Activated naive CD8-positive, alpha-beta T cell treated with anti-CD3 and anti-CD28 coated beads, Interleukin-2, amount 10 ng/mL, durations not matched to agents 7 days and 5 days (primary cell): ENCODE measurements at places on chromosomes 7 and 10. TPM values are rescaled to one million over a fixed set of nuclear protein-coding genes. Genes with fewer than 3 reads are reported as not detected.

The TEX47 gene
- not detected for total RNA-seq

The TACC2 gene
- not detected for total RNA-seq

The CASTOR2 gene
- 3.1 TPM for total RNA-seq

DNA sequence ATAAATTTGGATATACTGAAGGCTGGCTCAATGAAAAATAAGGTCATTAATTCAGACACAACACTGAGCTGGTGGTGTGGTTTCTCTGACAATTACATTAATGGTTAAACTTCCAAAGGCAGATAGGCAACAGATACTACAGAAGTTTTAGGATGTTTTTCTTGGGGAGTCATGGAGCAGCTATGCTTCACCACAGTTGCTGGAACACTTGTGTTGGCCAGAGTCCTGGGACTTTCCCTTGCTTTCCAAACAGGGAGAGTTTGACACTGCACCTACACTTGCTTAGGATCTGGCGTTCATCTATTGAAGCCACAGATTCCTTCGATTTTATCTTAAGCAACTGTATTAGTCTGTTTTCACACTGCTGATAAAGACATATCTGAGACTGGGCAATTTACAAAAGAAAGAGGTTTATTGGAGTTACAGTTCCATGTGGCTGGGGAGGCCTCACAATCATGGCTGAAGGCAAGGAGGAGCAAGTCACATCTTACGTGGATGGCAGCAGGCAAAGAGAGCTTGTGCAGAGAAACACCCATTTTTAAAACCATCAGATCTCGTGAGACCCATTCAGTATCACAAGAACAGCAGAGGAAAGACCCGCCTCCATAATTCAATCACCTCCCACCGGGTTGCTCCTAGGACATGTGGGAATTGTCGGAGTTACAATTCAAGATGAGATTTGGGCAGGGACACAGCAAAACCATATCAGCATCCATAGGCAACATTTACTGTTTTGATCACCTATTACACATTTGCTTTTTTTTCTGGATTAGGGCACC is 27.8 kb upstream of the TMEM178B start:
- H3K27ac ChIP-seq = no peak overlapping the region
- H3K4me1 ChIP-seq = no peaks in the 10 kb centered on the region

DNA sequence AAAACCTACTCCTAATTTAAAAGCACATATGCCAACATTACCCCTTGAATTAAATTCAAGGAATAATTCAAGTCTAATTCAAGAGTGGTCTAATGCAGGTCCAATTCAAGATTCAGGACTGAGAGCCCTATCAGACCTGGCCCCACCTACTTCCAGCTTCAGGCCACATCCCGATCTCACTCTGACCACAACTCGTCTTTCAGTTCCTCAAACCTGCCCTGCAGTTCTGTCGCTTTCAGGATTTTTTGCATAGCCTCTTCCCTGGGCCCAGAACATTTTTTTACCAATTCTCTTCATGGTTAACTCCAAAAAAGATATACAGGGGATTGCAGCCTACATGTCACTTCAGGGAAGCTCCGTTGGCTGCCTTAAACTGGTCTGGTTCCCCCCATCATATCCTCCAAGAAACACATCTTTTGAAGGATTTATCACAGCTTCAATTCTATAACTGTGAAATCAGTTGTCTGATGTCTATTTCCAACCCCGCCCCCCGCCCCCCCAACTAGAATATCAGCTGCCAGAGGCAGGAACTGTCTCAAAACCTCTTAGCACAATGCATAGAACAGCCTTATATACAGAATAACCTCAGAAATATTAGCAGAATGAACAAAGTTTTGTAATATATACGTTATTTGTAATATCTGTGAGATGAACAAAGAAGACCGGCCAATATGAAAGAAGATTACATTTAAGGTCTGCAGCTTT is 20.8 kb downstream of the CCDC6 start:
- no peak for DNase-seq
- H3K4me3 ChIP-seq = peak overlapping the region; percentile 61
- peaks cover 59% of the 10 kb centered on the region for H3K4me1 ChIP-seq
- peaks cover 27% of the 10 kb centered on the region for H3K36me3 ChIP-seq
- H3K27ac ChIP-seq = peak overlapping the region; percentile 31

GRCh38 chr7:11193131-11193867 is 219.6 kb downstream of the PHF14 start:
- H3K36me3 ChIP-seq = no peaks in the 10 kb centered on the region
- peaks cover 28% of the 10 kb centered on the region for H3K27me3 ChIP-seq
- no peak for DNase-seq
- H3K4me1 ChIP-seq = peaks cover 3% of the 10 kb centered on the region
- peak overlapping the region; percentile 39 for H3K4me3 ChIP-seq

DNA sequence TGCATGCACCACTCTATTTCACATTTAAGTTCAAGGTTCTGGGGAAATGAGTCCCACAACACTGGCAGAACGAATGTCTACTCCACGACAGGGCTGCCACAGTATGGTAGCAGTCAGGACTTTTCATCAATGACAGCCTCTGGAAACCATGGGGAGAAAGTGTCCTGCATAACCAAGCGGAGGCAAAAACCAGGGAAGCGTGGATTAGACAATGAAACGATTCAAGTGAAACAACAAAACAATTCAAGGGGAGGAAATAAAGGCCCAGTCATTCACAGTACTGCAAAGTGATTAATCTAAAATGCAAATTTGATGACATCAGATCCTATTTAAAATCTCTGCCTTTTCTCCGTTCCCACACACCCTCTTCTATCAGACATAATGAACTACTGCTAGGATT is 168.2 kb downstream of the DPY19L1 start:
- H3K4me1 ChIP-seq = no peaks in the 10 kb centered on the region
- no peaks in the 10 kb centered on the region for H3K27me3 ChIP-seq
- no peak overlapping the region for H3K4me3 ChIP-seq
- H3K36me3 ChIP-seq = no peaks in the 10 kb centered on the region
- DNase-seq = no peak

GRCh38 chr10:60817398-60817805 is 39.1 kb downstream of the CDK1 start:
- no peaks in the 10 kb centered on the region for H3K4me1 ChIP-seq
- H3K4me3 ChIP-seq = no peak overlapping the region
- H3K27me3 ChIP-seq = peaks cover 2% of the 10 kb centered on the region
- H3K36me3 ChIP-seq = no peaks in the 10 kb centered on the region
- DNase-seq = no peak

GRCh38 chr7:74176555-74176954 is 2.4 kb downstream of the EIF4H start:
- H3K4me1 ChIP-seq = peaks cover 45% of the 10 kb centered on the region
- no peak for DNase-seq
- peak overlapping the region; percentile 72 for H3K4me3 ChIP-seq
- peaks cover 20% of the 10 kb centered on the region for H3K36me3 ChIP-seq

DNA sequence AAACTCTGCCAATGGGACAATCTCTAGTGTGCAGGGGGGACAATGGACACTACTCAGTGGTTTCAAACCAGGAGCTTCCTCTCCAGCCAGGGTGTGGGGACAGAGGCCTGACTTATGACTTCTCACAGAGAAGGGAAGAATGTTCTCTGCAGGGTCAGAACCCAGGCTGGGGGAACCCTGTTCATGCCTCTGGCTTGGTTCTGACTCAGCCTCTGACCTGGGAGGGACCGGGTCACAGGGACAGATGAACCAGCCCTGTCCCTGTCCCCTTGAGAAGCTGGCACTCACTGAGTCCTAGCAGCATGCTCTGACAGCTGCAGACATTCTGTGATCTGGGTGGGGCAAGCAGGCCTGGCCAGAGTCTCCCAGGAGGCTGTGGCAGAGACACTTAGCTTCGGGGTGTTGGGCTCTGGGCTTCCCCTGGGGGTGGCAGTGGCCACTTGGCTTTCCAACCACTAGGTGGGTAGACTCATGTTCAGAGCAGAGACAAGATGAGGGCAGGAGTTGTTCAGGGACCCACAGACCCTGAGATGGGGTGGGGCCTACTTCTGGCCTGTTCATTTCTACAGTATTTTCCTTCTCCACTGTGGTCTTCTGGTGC is 13.6 kb downstream of the TSPAN15 start:
- peaks cover 56% of the 10 kb centered on the region for H3K4me1 ChIP-seq
- H3K27me3 ChIP-seq = peaks cover under 1% of the 10 kb centered on the region
- H3K36me3 ChIP-seq = no peaks in the 10 kb centered on the region
- H3K27ac ChIP-seq = peak overlapping the region; percentile 81
- H3K4me3 ChIP-seq = peak overlapping the region; percentile 49
- peak; percentile 49 for DNase-seq

DNA sequence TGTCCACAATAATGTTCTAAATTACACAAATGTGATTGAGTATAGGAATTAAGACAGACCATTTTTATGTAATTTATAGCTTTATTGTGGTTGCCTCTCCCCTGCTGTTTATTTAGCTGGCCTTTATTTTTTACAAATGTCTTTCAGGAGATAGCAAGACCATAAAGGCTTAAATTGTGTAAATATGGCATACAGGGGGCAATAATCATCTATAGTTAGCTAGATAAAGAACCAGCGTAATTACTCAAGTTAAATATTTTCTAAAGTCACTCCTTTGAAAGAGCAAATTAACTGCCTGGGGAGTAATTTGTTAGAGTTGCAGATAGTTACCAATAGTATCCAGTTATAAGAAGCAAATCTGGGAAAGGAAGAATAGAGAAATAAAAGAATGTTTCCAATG is at the start of gene MALRD1:
MALRD1 (plus strand) TSS at position 313 of the 400 bp plus-strand sequence. CDS start 138 bp downstream, outside the sequence.
- H3K27ac ChIP-seq = no peak within 1 kb of the TSS
- H3K4me1 ChIP-seq = no peaks in the 10 kb centered on the region
- DNase-seq = no peak
- H3K36me3 ChIP-seq = no peaks in the 10 kb centered on the region

GRCh38 chr7:19369806-19370205 is 224.6 kb upstream of the FERD3L start:
- H3K36me3 ChIP-seq = no peaks in the 10 kb centered on the region
- H3K27ac ChIP-seq = no peak overlapping the region
- H3K27me3 ChIP-seq = no peaks in the 10 kb centered on the region
- no peaks in the 10 kb centered on the region for H3K4me1 ChIP-seq
- DNase-seq = no peak
- no peak overlapping the region for H3K4me3 ChIP-seq

GRCh38 chr10:88992921-88993524 is 2.4 kb downstream of the FAS start:
- H3K4me1 ChIP-seq = peaks cover 61% of the 10 kb centered on the region
- H3K27ac ChIP-seq = peak overlapping the region; percentile 74
- peaks cover 26% of the 10 kb centered on the region for H3K36me3 ChIP-seq
- no peaks in the 10 kb centered on the region for H3K27me3 ChIP-seq
- DNase-seq = no peak
- peak overlapping the region; percentile 86 for H3K4me3 ChIP-seq

DNA sequence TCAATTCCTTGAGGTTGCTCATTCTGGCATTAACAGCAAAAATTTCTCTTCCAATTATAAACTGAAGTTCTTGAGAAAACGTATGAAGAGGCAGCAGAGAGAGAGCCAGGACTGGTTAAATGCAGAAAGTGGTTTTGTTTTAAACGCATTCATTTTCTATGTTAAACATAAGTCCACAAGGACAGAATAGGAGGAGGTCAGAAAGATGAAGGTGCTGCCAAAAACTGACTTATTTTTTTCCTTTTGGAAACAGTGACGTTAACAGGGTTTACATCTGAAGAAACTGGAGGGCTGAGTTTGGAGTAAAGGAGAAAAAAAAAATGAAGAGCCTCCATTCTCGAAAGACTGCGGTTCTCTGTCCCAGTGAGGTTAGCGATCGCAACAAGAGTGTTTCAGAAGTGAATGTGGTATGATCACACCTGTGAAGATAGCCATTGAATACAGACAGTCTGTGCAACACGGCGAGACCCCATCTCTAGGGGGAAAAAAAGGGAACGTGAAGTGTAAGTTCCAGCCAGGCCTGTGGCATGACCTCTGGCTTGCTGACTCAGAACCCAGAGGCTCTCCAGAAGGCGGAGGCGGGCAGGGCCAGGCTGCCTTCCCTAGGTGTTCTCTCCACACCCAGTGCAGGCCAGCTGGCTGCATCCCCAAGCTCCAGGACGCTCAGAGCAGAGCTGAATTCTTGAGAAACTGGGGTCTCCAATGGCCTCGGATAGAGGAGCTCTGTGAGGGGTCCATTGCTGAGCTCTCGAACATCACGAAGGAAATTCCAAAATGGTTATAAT is 84.0 kb downstream of the CHST15 start:
- no peaks in the 10 kb centered on the region for H3K36me3 ChIP-seq
- H3K4me1 ChIP-seq = no peaks in the 10 kb centered on the region
- H3K27ac ChIP-seq = no peak overlapping the region
- DNase-seq = no peak
- peaks cover 2% of the 10 kb centered on the region for H3K27me3 ChIP-seq
- H3K4me3 ChIP-seq = no peak overlapping the region

DNA sequence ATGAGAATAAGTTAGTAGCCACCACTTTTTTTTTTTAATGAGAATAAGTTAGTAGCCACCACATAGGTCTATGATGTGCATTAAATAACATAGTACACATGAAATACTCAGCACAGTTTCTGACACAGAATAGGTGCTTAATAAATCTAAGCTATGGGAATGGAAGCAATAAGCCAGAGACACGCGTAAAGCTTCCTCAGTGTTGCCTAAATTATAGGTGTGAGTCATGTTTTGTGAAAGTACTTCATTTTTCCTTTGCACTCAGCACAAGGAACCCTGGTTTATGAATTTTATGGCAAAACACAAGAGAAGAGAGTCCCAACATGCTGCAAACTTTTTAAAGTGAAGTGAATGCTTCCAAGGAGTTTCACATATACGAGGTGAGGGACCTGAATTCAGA is 267.4 kb downstream of the RNLS start:
- H3K4me1 ChIP-seq = no peaks in the 10 kb centered on the region
- H3K27ac ChIP-seq = no peak overlapping the region
